ENCODE measurements at places on chromosomes 5 and 9.

DNA sequence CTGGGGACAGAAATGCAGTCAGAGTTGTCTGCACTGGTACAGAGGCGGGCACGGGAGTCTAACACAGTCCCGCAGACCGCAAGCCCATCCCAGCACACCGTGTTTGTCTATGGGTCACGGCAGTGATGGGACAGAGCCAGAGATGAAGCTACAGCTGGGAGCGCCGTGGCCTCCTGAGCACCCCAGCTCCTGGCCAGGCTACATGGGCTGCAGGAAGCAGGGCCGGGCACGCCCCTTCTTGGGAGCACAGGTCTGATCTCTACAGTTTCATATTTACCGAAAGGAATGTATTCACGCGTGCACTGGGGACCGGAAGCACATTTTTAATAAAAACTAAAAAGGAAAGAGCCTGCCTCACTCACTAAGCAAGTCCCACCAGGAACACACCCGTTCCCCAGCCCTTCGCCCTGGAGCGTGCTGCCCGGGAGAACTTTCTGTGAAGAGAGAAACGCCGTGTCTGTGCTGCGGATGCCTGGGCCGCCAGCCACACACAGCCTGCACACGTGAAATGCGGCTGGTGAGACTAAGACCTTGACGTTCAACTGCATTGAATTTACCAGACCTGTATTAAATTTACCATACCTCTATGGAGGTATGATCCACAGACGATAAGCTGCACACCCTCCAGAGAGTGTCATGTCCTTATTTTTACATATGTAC is 81.1 kb downstream of the VAV2 start:
- no peak for DNase-seq

- peak; percentile 11 for DNase-seq
These were observed 70.0 kb upstream of the KLF9 start for GRCh38 chr9:70484232-70485130.

DNA sequence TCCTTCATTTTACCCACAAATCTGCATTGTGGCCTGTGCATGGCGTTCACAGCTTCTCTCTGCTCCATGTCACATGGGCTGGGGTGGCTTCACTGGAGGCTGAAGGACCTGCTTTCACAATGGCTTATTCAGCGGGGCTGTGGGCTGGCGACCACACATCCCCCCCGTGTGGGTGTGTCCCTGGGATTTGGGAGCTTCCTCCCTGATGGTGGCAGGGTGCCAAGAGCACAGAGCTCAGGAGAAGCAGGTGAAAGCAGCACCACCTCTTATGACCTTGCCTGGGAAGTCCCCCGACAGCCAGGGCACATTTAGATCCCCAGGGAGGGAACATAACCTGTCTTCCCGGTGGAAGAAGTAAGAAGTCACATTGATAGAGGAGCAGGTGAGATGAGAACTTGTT is 5.0 kb upstream of the MED10 start:
- DNase-seq: no peak

- no peak for DNase-seq
These were observed 44.8 kb downstream of the PTPN3 start for GRCh38 chr9:109453210-109453842.

GRCh38 chr9:2727966-2728613 is 10.8 kb downstream of the KCNV2 start:
- no peak for DNase-seq

GRCh38 chr5:1346627-1347440 is 1.9 kb upstream of the CLPTM1L start:
- DNase-seq: no peak

DNA sequence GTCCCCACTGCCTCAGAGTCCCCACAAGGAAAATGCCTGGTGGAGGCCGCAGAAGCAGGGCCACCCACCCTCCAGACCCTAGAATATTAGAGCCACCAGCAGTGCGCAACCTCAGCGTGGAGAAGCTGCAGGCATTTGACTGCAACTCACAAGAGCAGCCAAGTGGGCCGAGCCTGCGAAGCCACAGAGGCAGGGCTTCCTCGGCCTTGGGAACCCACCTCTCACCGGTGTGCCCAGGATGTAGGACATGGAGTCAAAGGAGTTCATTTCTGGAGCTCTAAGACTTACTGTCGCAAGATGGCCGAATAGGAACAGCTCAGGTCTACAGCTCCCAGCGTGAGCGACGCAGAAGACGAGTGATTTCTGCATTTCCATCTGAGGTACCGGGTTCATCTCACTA is 397.9 kb upstream of the PIK3R1 start:
- DNase-seq: no peak

- DNase-seq: no peak
These were observed 91.0 kb downstream of the ARSB start for GRCh38 chr5:78893940-78894677.

DNA sequence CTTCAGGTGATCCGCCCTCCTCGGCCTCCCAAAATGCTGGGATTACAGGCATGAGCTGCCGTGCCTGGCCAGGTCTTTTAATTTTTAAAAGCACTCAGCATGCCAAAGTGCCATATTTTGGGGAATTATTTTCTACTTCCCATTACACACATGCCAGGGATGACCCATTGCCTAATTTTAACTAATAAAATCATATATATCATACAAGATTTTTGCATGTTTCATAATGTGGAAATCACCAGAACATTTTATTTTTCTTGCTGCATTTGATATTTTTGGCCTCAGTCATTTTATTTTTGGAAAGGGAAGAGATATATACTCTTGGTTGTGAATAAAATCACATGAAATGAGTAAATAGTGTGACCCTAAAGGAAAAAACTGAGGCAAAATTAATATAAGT is 45.3 kb upstream of the TENT2 start:
- no peak for DNase-seq

DNA sequence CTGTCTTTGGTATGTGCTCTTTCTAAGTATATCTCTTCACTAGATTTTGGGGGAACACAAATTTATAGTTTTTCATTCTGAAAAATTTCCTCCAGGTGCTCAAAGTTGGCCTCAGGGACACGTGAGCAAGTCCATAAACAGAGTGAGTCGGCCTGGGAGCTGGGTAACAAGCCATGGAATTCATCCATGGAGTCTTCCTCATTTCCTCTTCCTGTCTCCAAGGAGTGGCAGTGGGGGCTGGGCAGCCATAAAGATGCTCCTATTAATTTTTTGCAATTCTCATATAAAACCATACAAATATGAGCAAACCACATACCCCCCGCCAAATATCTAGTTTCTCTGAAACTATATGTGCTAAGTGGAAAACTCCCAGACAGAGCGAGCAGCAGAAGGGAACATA is 136.6 kb upstream of the OTULINL start:
- no peak for DNase-seq

DNA sequence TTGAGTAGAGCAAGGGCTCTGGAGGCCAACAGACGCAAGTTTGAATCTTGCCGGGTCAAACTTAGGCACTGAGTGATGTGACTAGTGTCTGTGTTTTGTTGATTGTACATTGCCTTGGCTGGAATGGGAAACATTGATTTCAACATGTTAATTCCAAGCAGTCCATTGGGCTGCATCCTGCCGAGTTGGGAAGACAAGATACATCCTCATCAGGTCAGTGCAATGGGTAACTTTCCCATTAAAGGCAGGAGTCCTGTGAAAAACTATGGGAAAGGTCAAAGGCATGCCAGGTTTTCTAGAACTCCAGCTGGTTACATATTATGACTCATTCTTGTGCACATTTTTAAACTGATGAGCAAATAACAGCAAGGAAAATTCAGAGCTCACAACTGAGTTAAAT is 126.5 kb upstream of the ABCA1 start:
- no peak for DNase-seq

DNA sequence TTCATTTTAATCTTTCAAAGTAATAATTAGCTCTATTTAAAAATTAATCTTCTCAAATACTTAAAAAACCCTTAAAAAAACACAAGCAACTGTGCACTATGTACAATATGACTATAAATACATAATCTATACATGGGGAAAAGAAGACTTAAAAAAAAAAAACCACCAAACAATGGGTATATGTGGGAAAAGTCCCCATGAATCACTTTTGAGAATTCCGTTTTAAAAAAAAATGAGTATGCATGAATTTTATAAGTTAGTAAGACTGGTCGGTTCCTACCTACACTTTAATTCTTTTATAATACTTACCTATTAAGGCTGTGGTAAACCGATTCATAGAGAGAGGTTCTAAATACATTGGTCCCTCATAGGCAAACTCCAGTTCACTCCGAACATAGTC is 27.7 kb downstream of the RNF145 start:
- DNase-seq: no peak

GRCh38 chr9:117887383-117887782 is 183.2 kb downstream of the TLR4 start:
- DNase-seq: no peak

DNA sequence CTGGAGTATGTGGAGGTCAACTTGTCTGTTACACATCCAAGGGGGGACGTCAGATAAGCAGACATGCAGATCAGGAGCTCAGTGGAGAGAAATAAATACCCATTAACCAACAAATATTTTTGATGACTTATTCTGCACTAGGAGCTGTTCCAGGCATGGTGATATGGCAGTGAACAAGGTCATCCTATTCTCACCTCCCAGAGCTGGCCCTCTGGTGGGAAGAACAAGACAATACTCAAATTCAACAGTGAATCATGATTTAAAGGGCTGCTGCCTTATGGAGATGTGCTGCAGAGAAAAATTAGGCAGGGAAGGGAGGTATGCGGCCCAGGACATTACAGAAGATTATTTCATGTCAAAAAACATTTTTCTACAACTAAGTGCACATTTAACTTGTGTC is 36.5 kb downstream of the SYK start:
- DNase-seq: no peak

GRCh38 chr9:22214497-22215031 is 205.5 kb upstream of the CDKN2B start:
- DNase-seq: no peak

- no peak for DNase-seq
These were observed 115.1 kb downstream of the GABBR2 start for GRCh38 chr9:98593354-98594253.

- no peak for DNase-seq
These were observed 63.7 kb downstream of the LMX1B start for GRCh38 chr9:126677188-126678084.

DNA sequence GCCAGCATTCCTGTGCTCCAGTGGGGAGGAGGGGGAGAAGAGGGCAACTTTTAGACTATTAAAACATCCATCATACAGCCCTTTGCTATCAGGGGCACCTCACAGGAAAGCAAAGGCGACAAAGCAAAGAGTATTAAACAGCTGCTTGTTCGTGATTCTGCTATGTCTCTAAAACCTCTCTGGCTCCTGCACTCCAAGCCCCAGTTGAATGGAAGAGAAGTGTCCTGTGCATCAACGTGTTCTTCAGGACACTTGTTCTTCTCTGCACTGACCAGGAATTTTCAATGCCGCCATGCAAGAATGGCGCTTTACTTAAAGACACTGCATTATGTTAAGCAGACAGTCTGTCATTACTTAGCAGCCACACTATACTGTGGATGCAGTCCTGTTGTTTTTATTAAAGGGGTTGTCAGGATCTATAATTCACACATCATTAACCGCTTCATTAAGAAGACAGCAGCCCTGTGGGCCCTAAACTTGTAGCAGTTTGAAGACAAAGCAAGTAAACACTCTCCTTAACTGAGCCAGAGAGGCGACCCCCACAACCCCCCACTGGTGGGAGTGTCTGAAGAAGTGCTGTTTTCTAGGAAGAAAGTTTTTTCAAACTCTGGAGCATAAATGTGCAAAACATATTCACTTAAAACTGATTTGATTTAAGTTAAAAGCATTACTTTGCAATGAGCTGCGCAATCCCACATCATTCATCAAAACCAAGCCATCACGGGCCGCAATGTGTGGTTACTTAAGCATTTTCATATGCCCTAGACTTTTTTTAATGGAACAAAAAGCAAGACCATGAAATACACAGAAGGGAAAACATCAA is 164.5 kb downstream of the ZNF608 start:
- DNase-seq: no peak

DNA sequence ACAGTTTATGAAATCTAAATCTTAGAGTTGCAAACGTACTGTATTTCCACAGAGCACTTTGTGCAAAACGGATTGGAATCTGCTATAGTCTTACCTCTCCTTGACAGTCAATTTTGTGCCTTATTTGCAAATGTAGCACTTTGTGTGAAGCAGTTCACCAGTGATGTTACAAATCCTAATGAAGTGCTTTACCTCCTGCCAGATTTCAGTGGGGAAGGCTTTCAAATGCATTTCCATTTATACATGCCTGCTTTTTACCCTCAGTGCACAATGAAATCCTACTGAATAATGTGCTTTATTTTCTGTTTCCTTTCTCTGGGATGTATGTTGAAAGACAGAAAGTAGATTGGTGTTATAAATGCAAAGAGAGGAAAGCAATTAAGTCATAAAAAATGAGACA is 2141.6 kb upstream of the C9orf72 start:
- DNase-seq: no peak

- DNase-seq: no peak
These were observed 85.0 kb downstream of the ADRB2 start for GRCh38 chr5:148911386-148911785.

DNA sequence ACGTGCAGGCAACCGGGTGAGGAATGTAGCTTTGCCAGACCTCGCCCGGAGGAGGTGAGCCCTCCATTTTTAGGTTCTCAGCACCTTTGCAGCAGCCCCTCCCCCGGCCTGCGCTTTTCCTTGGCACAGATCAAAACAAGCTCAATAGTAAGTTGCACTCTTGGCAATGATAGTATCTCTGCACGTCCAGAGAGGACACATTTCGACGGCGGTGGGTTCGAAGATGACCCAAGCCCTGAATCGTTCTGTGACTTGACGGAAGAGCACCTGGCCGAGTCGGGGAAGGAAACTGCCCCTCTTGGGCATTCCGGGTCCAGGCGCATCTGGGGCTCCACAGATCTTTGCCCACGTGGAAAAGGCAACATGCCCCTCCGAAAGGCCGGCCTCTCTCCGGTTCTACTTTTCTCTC is 904 bp downstream of the GDNF start:
- DNase-seq: no peak

DNA sequence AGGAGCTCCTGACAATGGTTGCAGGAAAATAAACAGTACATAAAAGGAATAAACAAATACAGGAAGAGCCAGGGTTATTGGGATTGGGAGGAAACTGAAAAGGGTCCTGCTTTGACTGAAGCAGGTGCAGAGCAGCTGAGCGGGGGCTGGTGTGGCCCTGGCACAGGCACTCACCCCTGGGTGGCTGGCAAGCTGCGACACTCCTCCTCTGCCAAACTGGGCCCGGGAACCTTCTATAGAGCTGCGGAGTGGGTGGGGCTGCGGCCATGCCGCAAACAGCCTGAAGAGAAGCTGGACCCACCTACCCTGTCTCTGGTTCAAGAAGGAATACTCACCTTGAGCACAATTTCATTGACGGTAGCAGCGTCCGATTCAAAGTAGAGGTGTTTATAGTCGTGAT is 182.5 kb downstream of the GAPVD1 start:
- no peak for DNase-seq

GRCh38 chr9:15213249-15213648 is 93.8 kb downstream of the TTC39B start:
- no peak for DNase-seq

- no peak for DNase-seq
These were observed 10.7 kb upstream of the STK32A start for GRCh38 chr5:147223948-147224791.

GRCh38 chr9:117945286-117945685 is 241.1 kb downstream of the TLR4 start:
- no peak for DNase-seq

GRCh38 chr5:128537221-128537999 is 635 bp downstream of the FBN2 start:
- DNase-seq: no peak
